Panc1 (cell line): ENCODE measurements at places on chromosomes 3 and 15. TPM values are rescaled to one million over a fixed set of nuclear protein-coding genes. Genes with fewer than 3 reads are reported as not detected.

DNA sequence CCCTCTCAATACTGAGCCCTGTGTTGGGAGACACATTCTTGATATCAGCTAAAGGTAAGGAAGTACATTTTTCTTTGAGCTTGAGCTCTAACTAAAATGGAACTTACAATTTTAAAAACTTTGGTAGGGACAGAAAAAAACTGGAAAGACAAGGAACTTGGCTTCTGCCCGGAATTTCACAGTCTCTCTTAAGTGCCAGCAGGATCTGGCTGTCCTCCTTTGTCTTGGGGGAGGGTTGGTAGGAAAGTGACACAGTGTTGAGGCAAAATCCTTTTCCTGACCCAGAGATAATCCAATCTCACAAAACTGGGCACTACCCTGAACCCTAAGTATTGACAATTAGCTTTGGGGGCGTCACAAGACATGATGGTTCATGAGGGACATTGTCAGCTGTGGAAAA is 45.3 kb downstream of the ZPLD1 start:
- H3K27me3 ChIP-seq: no peaks in the 10 kb centered on the region
- no peaks in the 10 kb centered on the region for H3K4me1 ChIP-seq
- DNase-seq: no peak
- H3K36me3 ChIP-seq: no peaks in the 10 kb centered on the region
- no peak overlapping the region for H3K27ac ChIP-seq
- H3K4me3 ChIP-seq: no peak overlapping the region

- DNase-seq: no peak
- no peaks in the 10 kb centered on the region for H3K36me3 ChIP-seq
- no peak overlapping the region for H3K4me3 ChIP-seq
- H3K27ac ChIP-seq: no peak overlapping the region
- peaks cover 10% of the 10 kb centered on the region; the same call in 1 of the 2 replicates for H3K27me3 ChIP-seq
- no peaks in the 10 kb centered on the region for H3K4me1 ChIP-seq
Observed at GRCh38 chr3:183515968-183516851, 39.3 kb downstream of the KLHL6 start.

GRCh38 chr3:46662771-46663551 is 30.5 kb downstream of the ALS2CL start:
- no peaks in the 10 kb centered on the region for H3K36me3 ChIP-seq
- no peak overlapping the region for H3K4me3 ChIP-seq
- H3K27ac ChIP-seq: no peak overlapping the region
- H3K4me1 ChIP-seq: no peaks in the 10 kb centered on the region

DNA sequence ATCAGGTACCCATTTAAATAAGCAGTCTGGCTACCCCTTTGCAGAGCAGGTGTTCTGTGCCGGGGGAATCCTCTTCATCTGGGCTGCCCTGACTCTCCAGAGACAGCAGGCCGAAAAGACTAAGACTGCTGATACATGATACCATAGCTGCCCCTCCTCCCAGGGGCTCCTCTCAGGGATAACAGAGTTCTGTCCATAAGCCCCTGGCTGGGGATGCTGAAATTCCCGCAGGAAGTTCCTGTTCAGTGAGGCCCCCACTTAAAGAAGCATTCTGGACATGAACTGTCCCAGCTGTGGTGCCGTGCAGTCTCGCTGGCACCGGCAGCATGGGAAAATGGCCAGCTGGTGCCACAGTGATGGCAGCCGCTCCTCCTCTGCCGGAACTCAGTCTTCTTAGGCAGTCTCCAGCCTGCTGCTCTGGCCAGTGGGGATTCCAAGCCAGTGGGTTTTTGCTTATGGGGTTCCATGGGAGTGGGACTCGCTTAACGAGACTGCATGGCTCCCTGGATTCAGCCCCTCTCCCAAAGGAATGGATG is 1026.2 kb downstream of the NAALADL2 start:
- no peak for DNase-seq
- H3K27ac ChIP-seq: no peak overlapping the region
- no peaks in the 10 kb centered on the region for H3K27me3 ChIP-seq
- H3K36me3 ChIP-seq: no peaks in the 10 kb centered on the region

GRCh38 chr15:38878926-38879325 is 314.3 kb upstream of the RASGRP1 start:
- H3K4me3 ChIP-seq: no peak overlapping the region
- DNase-seq: no peak
- H3K4me1 ChIP-seq: peaks cover 4% of the 10 kb centered on the region; the same call in 1 of the 2 replicates
- H3K36me3 ChIP-seq: no peaks in the 10 kb centered on the region
- no peaks in the 10 kb centered on the region for H3K27me3 ChIP-seq

GRCh38 chr15:25862071-25862471 is 1.1 kb downstream of the ATP10A start:
- H3K27me3 ChIP-seq: no peaks in the 10 kb centered on the region
- no peak overlapping the region for H3K27ac ChIP-seq
- no peaks in the 10 kb centered on the region for H3K4me1 ChIP-seq
- peak overlapping the region; percentile 18; the same call in 1 of the 2 replicates for H3K4me3 ChIP-seq
- H3K36me3 ChIP-seq: no peaks in the 10 kb centered on the region

GRCh38 chr3:21405671-21406667 is 345.0 kb downstream of the ZNF385D start:
- H3K27me3 ChIP-seq: no peaks in the 10 kb centered on the region
- no peaks in the 10 kb centered on the region; the same call in 1 of the 2 replicates for H3K36me3 ChIP-seq
- no peak overlapping the region for H3K27ac ChIP-seq
- no peaks in the 10 kb centered on the region for H3K4me1 ChIP-seq
- no peak overlapping the region for H3K4me3 ChIP-seq
- DNase-seq: no peak

- DNase-seq: no peak
- H3K36me3 ChIP-seq: no peaks in the 10 kb centered on the region
- no peaks in the 10 kb centered on the region for H3K4me1 ChIP-seq
- H3K27me3 ChIP-seq: no peaks in the 10 kb centered on the region
- no peak overlapping the region for H3K27ac ChIP-seq
Observed at GRCh38 chr3:100516838-100517237, 24.4 kb downstream of the TMEM45A start.

GRCh38 chr15:35606450-35606779 is 60.5 kb upstream of the DPH6 start:
- H3K4me3 ChIP-seq: no peak overlapping the region
- no peaks in the 10 kb centered on the region for H3K27me3 ChIP-seq
- no peaks in the 10 kb centered on the region for H3K4me1 ChIP-seq
- no peaks in the 10 kb centered on the region for H3K36me3 ChIP-seq
- DNase-seq: no peak

HDC gene
- not detected for total RNA-seq

SAMMSON gene
- not detected for total RNA-seq

RPP25 gene
- 40.1 TPM for total RNA-seq
